ENCODE measurements at places on chromosomes 5 and 9.

- no peak for DNase-seq
Observed at GRCh38 chr9:116275418-116276195, 122.0 kb downstream of the PAPPA start.

GRCh38 chr9:108913391-108913790 is 20.5 kb downstream of the ELP1 start:
- no peak for DNase-seq

- no peak for DNase-seq
Observed at GRCh38 chr9:95724253-95724991, 151.1 kb upstream of the ERCC6L2 start.

DNA sequence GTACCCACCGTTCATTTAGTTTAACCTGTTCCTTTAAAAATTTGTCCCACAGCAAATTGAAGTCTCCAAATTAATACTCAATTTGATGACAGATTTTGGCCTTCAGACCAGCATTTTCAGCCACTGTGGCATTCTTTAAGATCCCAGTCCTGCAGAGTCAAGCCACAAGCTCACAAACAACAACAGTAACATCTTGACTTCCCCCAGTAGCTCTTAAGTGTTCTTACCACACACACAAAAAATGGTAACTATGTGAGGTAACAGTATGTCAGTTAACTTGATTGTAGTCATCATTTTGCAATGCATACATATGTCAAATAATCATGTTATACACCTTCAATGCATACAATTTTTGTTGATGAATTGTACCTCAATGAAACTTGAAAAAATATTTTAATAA is 247.9 kb downstream of the LURAP1L start:
- DNase-seq = no peak

GRCh38 chr5:120509053-120509452 is 45.0 kb downstream of the PRR16 start:
- no peak for DNase-seq

DNA sequence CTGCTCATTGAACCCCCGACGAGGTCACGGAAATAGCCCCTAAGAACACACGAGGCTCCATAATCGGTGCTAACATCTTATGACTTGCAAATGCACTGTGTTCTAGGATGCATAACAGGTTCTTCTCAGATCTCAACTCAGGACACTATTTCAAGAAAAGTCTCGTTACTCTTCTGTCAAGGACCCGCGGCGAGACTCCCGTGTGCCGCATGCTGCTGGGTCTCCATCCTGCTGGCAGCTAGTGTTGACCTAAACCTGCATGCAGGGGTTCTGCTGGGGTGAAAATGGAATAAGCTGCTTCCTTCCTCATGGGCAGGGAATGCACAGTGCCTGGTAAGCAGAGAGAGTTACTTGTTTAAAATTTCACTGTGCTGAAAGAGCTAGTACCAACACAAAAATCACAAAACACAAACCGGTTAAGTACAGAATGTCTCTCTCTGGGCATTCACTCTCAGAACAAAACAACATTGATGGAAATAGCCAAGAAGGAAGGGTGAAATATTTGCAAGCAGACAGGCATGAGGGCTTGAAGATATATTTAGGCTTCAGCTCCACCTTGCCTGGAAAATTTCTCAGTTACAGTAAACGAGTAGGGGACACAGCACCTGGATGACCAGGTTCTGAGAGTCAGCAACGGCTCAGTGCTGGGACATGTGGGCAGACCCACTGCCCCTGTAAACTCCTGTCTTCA is 416.5 kb downstream of the GADD45G start:
- DNase-seq = no peak

DNA sequence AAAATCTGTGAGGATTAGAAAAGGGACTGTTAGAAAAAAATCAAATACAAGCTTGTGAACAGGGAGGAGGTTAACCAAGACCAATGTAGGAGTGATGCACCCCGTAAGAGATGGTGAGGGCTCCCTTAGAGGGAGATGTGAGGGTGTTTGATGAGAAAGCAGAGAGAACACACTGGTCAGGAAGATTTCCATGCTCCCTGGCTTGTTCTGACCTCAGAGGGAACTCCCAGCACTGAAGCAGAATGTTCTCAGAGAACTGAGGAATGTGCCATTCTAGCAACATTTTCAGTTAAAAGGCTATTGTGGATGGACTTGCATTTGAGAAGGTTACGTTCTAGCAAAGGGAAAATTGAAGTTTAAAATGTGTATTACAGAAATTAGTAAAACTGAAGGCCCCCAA is 110.6 kb downstream of the HTR4 start:
- no peak for DNase-seq

Measured in uterus (tissue), 4 donors.